Esophagus squamous epithelium (tissue), 5 donors: ENCODE measurements at places on chromosomes 7 and 10.

DNA sequence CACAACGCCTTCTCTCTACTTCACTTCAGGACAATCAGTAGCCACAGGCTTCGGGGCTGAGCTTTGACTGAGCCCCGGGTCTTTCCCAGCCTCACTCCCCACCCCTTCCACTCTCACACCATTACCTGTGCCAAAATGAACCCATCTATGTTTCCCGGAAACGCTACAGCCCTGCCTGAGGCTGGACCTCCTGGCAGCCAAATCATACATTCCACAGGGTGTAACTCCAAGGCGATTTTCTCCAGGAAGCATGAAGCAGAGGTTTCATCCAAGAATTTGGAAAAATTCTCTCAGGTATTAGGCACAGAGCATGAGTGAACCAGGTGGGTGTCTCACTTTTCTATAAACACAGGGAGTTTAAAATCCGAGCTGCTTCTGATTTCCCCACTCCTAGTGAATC is 286.3 kb downstream of the TNS3 start:
- no peak for DNase-seq

DNA sequence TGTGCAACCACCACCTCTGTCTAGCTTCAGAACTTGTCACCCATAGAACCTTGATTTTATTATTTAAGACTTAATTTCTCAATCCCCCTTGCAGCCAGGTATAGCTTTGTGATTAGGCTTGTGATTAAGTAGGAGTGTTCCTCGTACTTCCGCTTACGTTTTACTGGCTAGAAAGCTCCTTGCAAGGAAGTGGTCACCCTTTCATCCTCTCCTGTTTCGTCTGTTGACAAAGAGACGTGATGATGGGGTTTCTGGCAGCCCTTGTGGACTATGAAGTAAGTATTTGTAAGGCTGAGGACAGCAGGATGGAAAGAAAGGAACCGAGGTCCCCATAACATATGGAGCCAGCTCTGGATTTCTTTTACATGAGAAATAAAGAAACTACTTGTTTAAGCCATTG is 86.5 kb upstream of the KDM7A start:
- no peak for DNase-seq

- no peak for DNase-seq
Measured at GRCh38 chr7:151087245-151088018, 1.2 kb downstream of the AGAP3 start.

DNA sequence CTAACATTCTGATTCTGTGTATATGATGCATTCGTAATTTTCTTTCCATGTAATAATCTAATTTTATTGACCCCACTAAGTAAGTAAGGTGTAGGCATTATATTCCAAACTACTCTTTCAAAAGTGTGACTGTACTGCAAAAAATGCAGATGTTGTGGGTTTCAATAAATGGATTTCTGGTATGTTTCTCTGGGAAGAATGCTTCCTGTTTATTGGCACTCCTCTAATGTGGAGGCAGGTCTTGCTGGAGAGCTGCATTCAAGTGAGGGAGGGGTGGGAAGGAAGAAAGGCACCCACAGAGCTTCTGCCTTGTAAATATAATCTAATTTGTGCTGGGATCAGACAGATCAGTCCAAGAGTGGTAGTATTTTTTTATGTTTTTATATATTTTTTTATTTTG is 23.9 kb downstream of the ST7 start:
- no peak for DNase-seq

GRCh38 chr10:97163181-97163580 is 22.6 kb downstream of the SLIT1 start:
- DNase-seq: no peak

DNA sequence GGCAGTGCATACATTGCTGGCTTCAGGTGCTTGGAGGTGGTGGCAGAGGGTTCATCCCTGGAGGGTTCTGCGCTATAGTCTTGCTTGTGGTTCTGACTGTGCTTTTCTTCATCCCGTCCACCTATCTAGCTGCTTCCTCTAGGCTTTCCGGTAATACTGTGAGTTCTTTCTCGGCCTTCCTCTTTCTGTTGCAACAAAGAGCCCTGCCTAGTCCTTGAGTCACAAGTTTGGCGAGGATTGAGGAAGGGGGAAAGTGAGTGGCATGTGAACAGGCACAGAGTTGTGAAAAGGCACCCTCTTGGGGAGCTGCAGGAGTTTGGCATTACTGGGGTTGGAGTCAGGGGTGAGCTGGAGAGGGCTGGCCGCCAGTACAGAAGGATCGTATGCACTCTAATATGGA is 123.0 kb downstream of the SH2D4B start:
- no peak for DNase-seq

GRCh38 chr7:104805449-104806317 is 208.3 kb upstream of the KMT2E start:
- no peak for DNase-seq

DNA sequence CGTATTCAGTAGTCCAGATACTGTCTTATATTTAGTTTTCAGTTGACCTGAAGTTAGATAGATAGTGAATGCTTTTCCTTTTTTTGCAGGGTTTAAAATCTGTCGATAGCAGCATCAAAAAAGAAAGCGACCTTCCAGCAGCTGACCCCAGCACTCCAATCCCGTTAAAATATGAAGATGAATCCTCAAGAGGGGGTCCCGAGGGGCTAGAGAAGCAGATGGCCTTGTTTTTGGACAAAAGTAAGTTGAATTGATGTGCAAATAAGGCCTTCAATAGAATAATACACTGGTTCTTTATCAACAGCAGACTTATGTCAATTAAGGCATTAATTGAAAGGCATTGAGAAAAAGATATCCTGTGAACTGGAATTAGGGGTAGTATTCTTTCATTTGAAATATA is 18.7 kb downstream of the EDRF1 start:
- no peak for DNase-seq

DNA sequence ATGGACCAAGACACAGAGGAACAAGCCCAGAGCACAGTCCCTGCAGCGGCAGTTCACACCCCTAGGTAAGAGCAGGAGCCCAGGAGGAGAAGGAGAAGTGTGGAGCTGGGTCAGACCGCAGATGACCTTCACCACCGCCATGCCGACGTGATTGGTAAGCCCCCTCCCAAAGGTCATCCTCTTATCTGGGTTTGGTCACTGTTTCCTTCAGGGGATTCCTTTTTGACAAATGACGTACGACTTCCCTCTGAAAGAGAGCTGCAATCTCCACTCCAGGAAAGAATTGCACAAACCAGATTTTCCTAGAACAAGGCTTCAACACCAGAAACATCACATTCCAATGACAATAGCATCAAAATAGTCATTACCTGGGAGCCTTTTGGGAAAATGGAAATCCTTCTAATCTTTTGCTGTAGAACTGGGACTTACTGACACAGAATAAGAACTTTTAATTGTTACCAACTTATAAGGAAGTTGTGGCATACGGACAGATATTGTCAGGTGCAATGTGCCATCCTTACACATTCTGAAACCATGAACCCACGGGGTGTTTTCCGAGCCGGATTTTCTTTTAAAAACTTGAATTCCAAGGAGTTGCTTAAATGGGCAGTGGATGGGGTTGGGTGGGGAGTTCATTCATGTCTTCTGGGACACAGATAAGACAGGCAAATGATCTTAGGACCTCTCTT is 20.8 kb upstream of the ADAM12 start:
- no peak for DNase-seq

DNA sequence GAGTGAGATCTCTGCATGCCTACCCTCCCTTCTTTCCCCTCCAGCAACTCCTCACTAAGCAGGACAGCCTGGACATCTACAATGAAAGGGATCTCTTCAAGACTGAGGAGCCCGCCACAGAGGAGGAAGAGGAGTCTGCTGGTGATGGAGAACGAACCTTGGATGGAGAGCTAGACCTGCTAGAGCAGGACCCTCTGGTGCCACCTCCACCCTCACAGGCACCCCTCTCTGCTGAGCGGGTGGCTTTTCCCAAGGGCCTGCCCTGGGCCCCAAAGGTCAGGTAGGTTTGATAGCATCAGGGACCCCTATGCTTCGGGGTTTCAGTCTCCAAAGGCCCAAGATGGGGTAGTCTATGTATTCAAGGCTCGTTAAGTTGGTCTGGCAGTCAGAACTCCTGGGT is 23.9 kb downstream of the STRIP2 start:
- DNase-seq: no peak

GRCh38 chr7:131501930-131502685 is 54.3 kb downstream of the PODXL start:
- no peak for DNase-seq

DNA sequence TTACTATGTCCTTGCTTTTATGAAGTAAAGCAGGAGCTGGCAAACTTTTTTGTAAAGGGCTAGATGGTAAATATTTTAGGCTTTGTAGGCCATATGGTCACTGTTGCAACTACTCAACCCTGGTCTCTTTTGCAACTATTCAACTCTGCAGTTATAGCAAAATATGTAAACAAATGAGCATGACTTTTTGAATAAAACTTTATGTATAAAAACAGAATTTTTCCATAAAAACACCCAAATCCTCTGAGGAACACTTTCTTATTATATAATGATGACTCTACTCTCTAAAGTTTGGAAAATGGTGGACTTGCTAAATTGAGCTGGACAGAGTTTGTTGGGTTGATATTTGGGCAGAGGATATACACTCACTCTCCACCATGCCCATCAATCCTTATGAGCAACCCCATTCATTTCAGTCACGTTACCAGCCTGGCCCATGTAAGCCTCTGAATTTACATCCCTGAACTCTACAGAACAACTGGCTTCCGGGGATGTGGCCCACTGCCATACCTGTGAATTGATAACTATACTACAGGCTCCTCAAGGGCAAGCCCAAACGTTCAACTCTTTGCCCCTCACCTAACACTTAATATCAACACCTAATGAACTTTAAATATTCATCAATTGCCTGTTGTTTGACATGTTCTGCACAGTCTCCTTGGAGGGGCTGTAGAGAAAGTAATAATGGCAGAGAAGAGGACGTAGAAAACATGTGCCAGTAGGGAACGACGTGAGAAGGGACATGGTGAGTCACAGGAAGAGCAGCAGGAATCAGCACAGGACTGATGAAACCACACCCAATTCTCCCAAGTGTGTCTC is 37.6 kb downstream of the SGMS1 start:
- DNase-seq: no peak

GRCh38 chr10:132515811-132516726 is 21.5 kb upstream of the INPP5A start:
- DNase-seq: no peak

- DNase-seq: no peak
Measured at GRCh38 chr7:154842591-154842990, 160.3 kb downstream of the PAXIP1 start.

DNA sequence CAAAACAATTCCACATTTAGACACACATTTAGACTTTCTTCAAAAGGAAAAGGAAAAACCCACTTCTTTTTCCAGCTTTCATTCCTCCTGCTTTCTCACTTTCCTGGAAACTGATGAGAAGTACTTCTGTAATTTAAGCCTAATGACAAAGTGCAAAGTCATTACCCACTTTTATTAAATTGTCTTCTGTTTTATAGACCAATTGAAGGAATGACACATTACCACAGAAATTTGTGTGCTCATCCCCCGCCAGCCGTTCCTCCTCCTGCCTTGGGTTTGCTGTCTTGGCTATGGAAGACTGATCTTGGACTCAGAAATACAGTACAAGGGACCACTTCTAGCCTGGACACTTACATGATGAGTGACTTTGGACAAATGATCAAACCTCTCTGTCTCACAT is 717.8 kb downstream of the SORCS3 start:
- DNase-seq: no peak

- DNase-seq: no peak
Measured at GRCh38 chr10:95755511-95756004, 405 bp upstream of the ENTPD1 start.

GRCh38 chr7:151897161-151897731 is 20.3 kb upstream of the PRKAG2 start:
- no peak for DNase-seq

DNA sequence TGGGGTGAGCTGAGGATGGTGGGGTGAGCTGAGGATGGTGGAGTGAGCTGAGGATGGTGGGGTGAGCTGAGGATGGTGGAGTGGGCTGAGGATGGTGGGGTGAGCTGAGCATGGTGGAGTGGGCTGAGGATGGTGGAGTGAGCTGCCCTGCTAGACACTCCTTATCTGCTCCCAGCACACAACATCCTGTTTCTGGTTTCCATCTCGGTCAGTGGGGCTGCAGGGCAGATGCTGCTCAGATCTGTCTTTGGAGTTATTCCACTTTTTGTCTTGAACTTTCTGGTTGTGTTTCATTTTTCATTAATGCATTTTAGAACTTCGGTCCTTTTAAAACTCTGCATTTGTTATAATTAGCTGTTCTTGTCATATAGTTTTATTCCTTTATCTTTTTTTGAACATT is 67.9 kb upstream of the ANTXRL start:
- DNase-seq: no peak

GRCh38 chr7:86485827-86486226 is 157.9 kb upstream of the GRM3 start:
- no peak for DNase-seq

- DNase-seq: no peak
Measured at GRCh38 chr7:42596737-42597136, 315.1 kb downstream of the C7orf25 start.
